Chondrocyte (in vitro differentiated cells): ENCODE measurements at places on chromosomes 4 and X. TPM values are rescaled to one million over a fixed set of nuclear protein-coding genes. Genes with fewer than 3 reads are reported as not detected.
A peak's percentile ranks its signal among the peaks of the same experiment; 100 is the strongest.

DNA sequence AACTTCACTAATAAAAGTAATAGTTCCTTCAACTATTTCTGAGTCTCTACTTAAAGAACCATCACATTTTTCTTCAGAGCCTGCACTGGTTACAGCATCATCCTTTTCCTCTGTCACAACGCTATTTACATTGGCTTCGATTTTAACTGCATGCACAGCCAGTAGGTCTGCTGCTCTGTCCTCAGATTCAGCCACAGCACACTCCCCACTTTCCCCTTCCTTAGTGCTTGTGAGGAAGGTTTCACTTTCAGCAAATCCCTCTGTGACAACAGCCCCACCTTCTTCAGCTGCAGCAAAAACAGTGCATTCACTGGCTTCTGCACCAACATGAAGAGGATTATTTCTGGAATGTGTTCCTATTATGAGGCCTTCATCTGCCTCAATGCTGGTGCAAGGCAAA, 25.7 kb downstream of the BOD1L1 start:
- H3K27me3 ChIP-seq: no peaks in the 10 kb centered on the region
- H3K4me1 ChIP-seq: no peaks in the 10 kb centered on the region
- peaks cover 53% of the 10 kb centered on the region for H3K36me3 ChIP-seq
- no peak overlapping the region for H3K4me3 ChIP-seq

GRCh38 chrX:153414856-153415510, 3.7 kb downstream of the ZFP92 start:
- peak; percentile 53 for DNase-seq
- H3K4me1 ChIP-seq: peaks cover 3% of the 10 kb centered on the region
- H3K36me3 ChIP-seq: no peaks in the 10 kb centered on the region
- no peak overlapping the region for H3K4me3 ChIP-seq
- H3K27ac ChIP-seq: no peak overlapping the region
- peaks cover 6% of the 10 kb centered on the region for H3K27me3 ChIP-seq

- no peak overlapping the region for H3K4me3 ChIP-seq
- no peak for DNase-seq
- no peaks in the 10 kb centered on the region for H3K36me3 ChIP-seq
- no peaks in the 10 kb centered on the region for H3K27me3 ChIP-seq
- H3K27ac ChIP-seq: no peak overlapping the region
- H3K4me1 ChIP-seq: no peaks in the 10 kb centered on the region
Measured at GRCh38 chr4:37873386-37873785, 17.5 kb upstream of the TBC1D1 start.

DNA sequence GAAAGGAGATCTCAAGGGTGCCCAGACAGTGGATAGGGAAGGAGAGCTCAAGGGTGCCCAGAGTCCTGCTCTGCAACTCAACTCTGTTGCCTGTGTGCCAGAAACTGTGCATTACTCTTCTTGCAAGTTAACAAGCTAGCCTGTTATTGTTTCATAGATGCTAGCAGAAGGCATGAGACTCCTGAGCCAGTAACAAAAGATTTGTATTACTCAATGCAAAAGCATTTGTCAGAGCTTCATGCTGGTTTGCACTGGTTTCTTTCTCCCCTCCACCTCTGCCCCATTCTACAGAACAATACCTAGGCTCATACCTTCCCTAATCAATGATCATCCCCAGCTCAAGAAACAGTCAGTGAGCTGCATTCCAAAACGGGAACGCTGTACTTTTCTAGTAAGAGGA, 124.5 kb upstream of the NEIL3 start:
- DNase-seq: no peak
- no peak overlapping the region for H3K4me3 ChIP-seq
- no peaks in the 10 kb centered on the region for H3K4me1 ChIP-seq
- H3K36me3 ChIP-seq: no peaks in the 10 kb centered on the region
- H3K27me3 ChIP-seq: peaks cover 4% of the 10 kb centered on the region

DNA sequence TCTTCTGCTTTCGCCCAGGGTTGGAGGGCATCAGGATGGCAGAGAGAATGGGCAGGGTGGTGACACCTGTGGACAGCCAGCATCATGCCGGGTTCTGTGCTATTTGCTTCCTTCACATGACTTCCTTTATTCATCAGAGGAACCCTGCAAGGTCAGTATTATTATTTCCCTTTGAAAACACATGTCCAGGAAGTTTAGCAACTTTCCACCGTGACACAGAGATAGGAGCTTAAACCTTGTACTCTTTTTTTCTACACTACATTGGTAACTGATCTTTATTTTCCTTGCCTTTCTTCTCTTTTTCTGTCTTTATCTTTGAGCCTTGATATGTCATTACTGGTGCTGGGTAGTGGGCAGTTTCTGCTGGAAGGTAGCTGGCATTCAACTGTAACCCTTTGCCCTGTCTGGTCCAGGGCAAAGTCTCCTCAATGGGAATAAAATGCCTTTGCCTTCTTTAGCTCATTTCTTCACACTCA, 5.0 kb upstream of the MGST2 start:
- no peak overlapping the region for H3K4me3 ChIP-seq
- no peak overlapping the region for H3K27ac ChIP-seq
- H3K27me3 ChIP-seq: no peaks in the 10 kb centered on the region
- peaks cover 17% of the 10 kb centered on the region for H3K4me1 ChIP-seq
- DNase-seq: no peak

DNA sequence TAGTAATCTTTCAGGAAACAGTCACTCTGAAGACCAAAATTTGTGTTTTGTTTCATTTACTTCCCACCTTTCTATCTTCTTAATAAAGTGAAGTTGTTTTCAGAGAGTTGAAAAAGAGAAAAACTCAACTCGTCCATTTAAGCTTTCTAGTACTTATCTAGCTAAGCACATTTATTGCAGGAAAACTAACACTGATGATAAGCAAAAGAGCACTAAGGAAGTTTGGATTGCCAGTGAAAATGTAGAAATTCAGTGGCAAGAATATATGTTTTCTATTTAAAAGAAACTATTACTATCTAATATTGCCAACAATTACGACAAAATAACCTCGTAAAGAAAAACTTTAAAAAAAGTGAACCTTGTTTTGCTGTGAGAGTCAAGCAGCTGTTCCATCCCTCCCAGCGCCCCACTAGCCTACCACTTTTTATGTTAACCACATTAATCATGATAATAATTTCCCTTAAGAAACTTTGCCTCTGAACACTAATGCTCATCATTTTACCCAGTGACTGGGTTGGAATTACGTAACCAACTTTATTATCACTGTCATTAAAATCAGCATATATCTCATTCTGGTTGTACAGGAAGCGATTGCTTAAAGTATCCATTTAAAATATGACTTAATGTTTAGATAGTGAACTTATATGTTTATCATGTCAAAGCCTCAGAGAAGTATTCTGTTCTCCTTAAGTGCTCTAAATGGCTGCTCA, 24.8 kb downstream of the SPRY1 start:
- no peak overlapping the region for H3K4me3 ChIP-seq
- H3K4me1 ChIP-seq: peaks cover 29% of the 10 kb centered on the region
- H3K27me3 ChIP-seq: no peaks in the 10 kb centered on the region
- no peak for DNase-seq

- H3K4me1 ChIP-seq: no peaks in the 10 kb centered on the region
- H3K36me3 ChIP-seq: no peaks in the 10 kb centered on the region
- H3K27ac ChIP-seq: no peak overlapping the region
- H3K4me3 ChIP-seq: no peak overlapping the region
- no peak for DNase-seq
- no peaks in the 10 kb centered on the region for H3K27me3 ChIP-seq
Measured at GRCh38 chrX:4175221-4175620, 461.8 kb upstream of the PRKX start.

GRCh38 chr4:10204401-10205058, 87.9 kb upstream of the WDR1 start:
- H3K36me3 ChIP-seq: no peaks in the 10 kb centered on the region
- no peak overlapping the region for H3K4me3 ChIP-seq
- DNase-seq: no peak
- peaks cover 7% of the 10 kb centered on the region for H3K27me3 ChIP-seq
- no peaks in the 10 kb centered on the region for H3K4me1 ChIP-seq
- H3K27ac ChIP-seq: no peak overlapping the region

DNA sequence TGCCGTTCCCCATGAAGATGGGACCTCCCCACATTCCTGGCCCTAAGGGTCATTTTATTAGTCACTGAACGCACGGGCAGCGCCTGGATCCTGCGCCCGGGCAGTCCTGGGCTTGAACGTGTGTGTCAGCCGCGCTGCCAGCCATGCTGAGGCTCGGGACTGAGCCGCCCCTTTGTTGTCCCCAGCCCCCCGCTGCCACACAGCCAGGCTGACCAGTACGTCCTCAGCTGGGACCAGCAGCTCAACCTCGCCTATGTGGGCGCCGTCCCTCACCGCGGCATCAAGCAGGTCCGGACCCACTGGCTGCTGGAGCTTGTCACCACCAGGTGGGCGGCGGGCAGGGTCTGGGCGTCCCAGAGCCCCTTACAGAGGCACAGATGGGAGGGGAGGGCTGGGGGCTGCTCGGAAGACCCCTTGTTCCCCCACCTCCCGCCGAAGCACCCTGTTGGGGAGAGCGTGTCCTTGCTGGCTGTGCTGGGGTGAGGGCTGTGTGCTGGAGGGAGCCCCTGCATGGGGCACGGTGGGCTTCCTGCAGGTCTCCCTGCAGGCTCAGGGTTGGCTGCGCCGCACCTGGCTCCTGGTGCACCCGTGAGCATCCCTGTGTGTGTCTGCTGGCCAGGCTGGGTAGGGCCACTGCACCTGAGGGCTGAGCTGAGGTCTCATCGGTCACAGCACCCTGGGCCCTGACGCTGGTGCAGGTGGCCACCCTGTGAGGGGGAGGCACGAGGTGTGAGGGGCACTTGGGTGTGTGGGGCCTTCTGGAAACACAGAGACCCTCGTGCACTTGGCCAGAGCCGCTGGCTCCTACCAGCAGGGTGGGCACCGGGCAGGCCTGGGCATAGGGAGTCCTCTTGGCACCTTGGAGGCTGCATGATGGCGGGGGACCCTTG, 1.0 kb downstream of the IDUA start:
- H3K36me3 ChIP-seq: peaks cover 1% of the 10 kb centered on the region
- H3K27ac ChIP-seq: no peak overlapping the region
- no peak for DNase-seq
- peaks cover 28% of the 10 kb centered on the region for H3K4me1 ChIP-seq
- peak overlapping the region; percentile 66 for H3K4me3 ChIP-seq
- no peaks in the 10 kb centered on the region for H3K27me3 ChIP-seq

DNA sequence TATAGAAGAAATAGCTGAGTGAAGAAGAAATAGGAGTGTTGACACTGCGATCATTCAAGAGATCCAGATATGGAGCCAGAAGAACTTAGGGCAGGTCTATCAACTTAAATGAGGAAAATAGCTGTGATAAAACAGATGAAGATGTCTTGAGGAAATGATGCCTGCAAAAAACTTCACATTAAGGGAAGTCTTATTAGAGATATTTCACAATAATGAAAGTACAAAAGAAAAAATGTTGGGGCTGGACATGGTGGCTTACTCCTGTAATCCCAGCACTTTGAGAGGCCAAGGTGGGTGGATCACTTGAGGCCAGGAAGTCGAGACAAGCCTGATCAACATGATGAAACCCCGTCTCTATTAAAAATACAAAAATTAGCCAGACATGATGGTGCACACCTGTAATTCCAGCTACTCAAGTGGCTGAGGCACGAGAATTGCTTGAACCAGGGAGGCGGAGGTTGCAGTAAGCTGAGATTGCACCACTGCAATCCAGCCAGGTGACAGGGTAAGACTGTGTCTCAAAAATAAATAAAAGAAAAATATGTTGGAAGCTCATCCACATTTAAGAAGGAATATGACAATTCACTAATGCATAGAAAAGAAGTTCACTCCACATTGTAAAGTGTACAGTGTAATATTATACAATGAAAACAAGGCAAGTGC, 56.3 kb downstream of the PKD2 start:
- no peak overlapping the region for H3K27ac ChIP-seq
- DNase-seq: no peak
- no peaks in the 10 kb centered on the region for H3K4me1 ChIP-seq
- no peak overlapping the region for H3K4me3 ChIP-seq
- no peaks in the 10 kb centered on the region for H3K27me3 ChIP-seq

DNA sequence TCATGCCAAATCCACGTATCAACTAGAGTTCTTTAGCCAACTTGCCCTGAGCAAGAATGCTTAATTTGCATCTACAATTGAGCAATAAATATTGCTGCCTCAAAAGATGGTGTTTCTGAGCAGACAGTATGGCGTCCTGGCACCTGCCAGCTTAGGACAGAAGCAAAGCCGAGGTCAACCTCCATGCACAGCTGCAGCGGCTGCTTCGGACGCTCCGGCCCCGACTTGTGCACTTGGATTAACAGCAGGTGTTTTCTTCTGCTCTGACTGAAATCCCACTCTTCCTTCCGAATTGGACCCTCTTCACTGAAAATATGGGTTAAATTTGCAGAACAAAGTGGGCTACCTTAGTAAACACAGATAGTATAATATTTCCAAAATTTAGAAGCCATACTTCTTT, 215.2 kb upstream of the ETNPPL start:
- H3K36me3 ChIP-seq: peaks cover 2% of the 10 kb centered on the region
- H3K4me1 ChIP-seq: peaks cover 9% of the 10 kb centered on the region
- H3K4me3 ChIP-seq: no peak overlapping the region
- no peak for DNase-seq
- H3K27ac ChIP-seq: no peak overlapping the region

GRCh38 chrX:72306085-72306801, 529 bp upstream of the CITED1 start:
- H3K36me3 ChIP-seq: no peaks in the 10 kb centered on the region
- H3K4me1 ChIP-seq: peaks cover 21% of the 10 kb centered on the region
- no peak overlapping the region for H3K27ac ChIP-seq
- peak overlapping the region; percentile 79 for H3K4me3 ChIP-seq

- H3K4me3 ChIP-seq: no peak overlapping the region
- no peaks in the 10 kb centered on the region for H3K4me1 ChIP-seq
- no peak for DNase-seq
- no peak overlapping the region for H3K27ac ChIP-seq
- H3K36me3 ChIP-seq: no peaks in the 10 kb centered on the region
- H3K27me3 ChIP-seq: no peaks in the 10 kb centered on the region
Measured at GRCh38 chrX:15903186-15903681, 48.6 kb upstream of the AP1S2 start.

GRCh38 chr4:90982813-90983212, 855.6 kb downstream of the CCSER1 start:
- H3K27me3 ChIP-seq: peaks cover 4% of the 10 kb centered on the region
- no peaks in the 10 kb centered on the region for H3K4me1 ChIP-seq
- H3K27ac ChIP-seq: no peak overlapping the region
- no peak for DNase-seq
- no peaks in the 10 kb centered on the region for H3K36me3 ChIP-seq

- H3K4me3 ChIP-seq: no peak overlapping the region
- H3K27me3 ChIP-seq: peaks cover 4% of the 10 kb centered on the region
- peaks cover 3% of the 10 kb centered on the region for H3K36me3 ChIP-seq
- DNase-seq: no peak
Measured at GRCh38 chr4:89645482-89645881, 191.5 kb downstream of the SNCA start.

- no peaks in the 10 kb centered on the region for H3K27me3 ChIP-seq
- peaks cover 5% of the 10 kb centered on the region for H3K36me3 ChIP-seq
- H3K4me1 ChIP-seq: peaks cover 11% of the 10 kb centered on the region
- no peak overlapping the region for H3K4me3 ChIP-seq
- H3K27ac ChIP-seq: no peak overlapping the region
- no peak for DNase-seq
Measured at GRCh38 chr4:85946821-85947220, 413.0 kb downstream of the MAPK10 start.

GRCh38 chr4:8441499-8442091, 1.0 kb downstream of the TRMT44 start:
- peaks cover 57% of the 10 kb centered on the region for H3K4me1 ChIP-seq
- H3K27ac ChIP-seq: peak overlapping the region; percentile 74
- H3K27me3 ChIP-seq: no peaks in the 10 kb centered on the region
- H3K4me3 ChIP-seq: peak overlapping the region; percentile 94
- no peaks in the 10 kb centered on the region for H3K36me3 ChIP-seq

AMTN gene
- not detected in 3 replicates for total RNA-seq

ADGRG2 gene
- total RNA-seq: 0.15 to 0.24 TPM (median 0.21 TPM) in 3 replicates

ASMT gene
- total RNA-seq: 0.30 to 0.99 TPM in 2 of 3 replicates, not detected in the other

DSPP gene
- not detected in 3 replicates for total RNA-seq
